Airway epithelial cell (primary cell): ENCODE measurements at places on chromosomes 11 and 22. TPM values are rescaled to one million over a fixed set of nuclear protein-coding genes. Genes with fewer than 3 reads are reported as not detected.

Gene LBHD1
- total RNA-seq: 2.3 and 5.2 TPM in 2 replicates

Gene SLC1A2
- total RNA-seq: not detected in 2 replicates

Gene SLC22A12
- total RNA-seq: not detected in 2 replicates

Gene CCDC81
- total RNA-seq: 0.28 and 0.37 TPM in 2 replicates

Gene CD82
- total RNA-seq: 71.7 and 72.1 TPM in 2 replicates

Gene ALX4
- total RNA-seq: not detected in 2 replicates

Gene MMP8
- not detected in 2 replicates for total RNA-seq
